CD4-positive, alpha-beta T cell treated with Interleukin-2 at 100 ng/mL for 4 hours (primary cell): ENCODE measurements at places on chromosomes 13 and 19.
A peak's percentile ranks its signal among the peaks of the same experiment; 100 is the strongest.

GRCh38 chr19:11090997-11091702 lies 1.9 kb downstream of the LDLR start:
- no peak for DNase-seq

- no peak for DNase-seq
These were observed 183.4 kb upstream of the NBEA start for GRCh38 chr13:34758628-34759027.

GRCh38 chr19:1579222-1579621 lies 11.1 kb upstream of the MEX3D start:
- no peak for DNase-seq

GRCh38 chr13:49676581-49677298 lies 14.5 kb downstream of the EBPL start:
- DNase-seq: no peak

- peak; percentile 26 for DNase-seq
These were observed 546 bp downstream of the UBXN6 start for GRCh38 chr19:4456843-4457653.

GRCh38 chr13:49536144-49536873 lies 40.6 kb downstream of the PHF11 start:
- no peak for DNase-seq

GRCh38 chr13:20716951-20717350 lies 13.5 kb downstream of the IL17D start:
- DNase-seq: no peak

DNA sequence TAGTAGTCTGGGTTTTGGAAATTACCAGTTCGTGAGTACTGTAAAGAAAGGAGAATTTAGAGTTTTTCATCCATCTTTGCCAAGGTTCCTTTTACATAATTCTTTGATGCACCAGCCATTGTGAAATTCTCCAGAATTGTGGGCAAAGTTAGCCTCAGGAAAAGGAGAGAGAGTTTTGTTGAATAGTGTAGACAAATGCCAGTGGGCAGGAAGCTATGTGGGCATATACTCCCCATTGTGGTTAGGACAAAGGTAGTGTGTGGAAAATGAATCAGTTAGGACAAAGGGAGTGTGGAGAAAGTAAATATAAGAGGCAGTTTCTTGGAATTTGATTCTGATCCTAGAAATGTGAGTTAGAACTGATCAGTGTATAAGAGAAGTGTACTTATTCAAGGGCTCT lies 67.9 kb downstream of the PCCA start:
- DNase-seq: no peak

- DNase-seq: no peak
These were observed 574.4 kb upstream of the SLC10A2 start for GRCh38 chr13:103640606-103641005.

- DNase-seq: no peak
These were observed 7.8 kb downstream of the NCLN start for GRCh38 chr19:3193256-3194105.

DNA sequence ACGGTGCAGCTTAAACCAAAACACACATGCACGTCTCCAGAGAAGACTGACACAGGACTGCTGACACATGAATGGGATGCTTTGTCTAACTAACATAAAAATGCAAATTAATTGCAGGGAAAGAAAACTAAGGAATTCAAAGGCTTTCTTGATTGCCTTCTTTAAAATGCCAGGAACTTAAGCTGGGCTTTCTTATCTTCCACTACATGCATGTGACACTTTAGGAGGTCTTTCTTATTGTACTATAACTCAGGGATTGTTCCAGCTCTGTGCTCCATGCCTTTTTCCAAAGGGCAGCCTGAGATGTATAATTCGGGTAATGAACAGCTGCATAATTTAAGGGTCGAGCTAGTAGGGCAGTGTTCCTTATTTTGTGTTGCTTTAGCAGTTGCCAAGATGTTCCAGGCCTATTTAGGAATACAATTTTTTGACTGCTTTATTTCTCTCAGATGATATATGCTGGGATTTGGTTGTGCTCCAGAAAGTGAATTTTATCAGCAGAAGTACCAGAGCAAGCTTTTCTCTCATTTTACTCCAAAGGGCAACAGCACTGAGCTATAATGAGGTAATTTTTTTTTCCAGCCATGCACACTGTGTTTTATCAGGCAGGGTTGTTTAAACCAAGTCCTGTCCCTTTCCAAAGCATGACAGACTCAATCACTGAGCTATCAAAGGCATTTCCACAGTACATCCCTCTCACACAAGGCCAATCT lies 885.2 kb downstream of the PCDH9 start:
- DNase-seq: no peak

DNA sequence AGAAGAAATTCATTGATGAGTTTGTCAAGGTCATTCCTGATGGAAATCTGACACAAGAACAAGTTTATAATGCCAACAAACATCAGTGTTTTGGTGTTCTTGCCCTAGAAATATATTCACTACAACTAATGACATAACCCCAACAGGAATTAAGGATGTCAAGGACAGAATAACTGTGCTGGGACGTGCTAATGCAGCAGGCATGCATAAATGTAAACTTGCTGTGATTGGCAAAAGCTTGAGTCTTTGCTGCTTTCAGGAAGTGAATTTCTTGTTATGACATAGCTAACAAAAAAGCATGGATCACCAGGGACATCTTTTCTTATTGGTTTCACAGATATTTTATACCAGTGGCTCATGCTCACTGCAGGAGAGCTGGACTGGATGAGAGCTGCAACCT lies 144.6 kb downstream of the KCTD12 start:
- DNase-seq: no peak

DNA sequence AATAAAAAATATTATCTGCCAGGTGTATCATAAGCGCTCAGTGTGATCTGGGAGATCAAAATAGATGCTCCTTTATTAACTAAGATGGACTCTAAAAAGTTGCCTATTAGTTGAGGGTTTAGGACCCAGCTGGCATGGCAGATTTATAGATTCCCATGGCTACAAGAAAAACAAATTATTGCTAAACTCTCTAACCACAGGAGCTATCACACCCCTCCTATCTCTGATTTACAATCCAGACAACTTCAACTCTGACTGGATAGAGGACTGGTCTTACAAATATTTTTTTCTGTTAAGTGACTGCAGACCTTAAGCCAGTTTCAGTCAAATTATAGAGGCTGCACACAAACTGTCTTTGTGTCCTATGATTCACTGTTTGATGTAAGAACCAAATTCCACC lies 45.4 kb upstream of the MYCBP2 start:
- DNase-seq: no peak

DNA sequence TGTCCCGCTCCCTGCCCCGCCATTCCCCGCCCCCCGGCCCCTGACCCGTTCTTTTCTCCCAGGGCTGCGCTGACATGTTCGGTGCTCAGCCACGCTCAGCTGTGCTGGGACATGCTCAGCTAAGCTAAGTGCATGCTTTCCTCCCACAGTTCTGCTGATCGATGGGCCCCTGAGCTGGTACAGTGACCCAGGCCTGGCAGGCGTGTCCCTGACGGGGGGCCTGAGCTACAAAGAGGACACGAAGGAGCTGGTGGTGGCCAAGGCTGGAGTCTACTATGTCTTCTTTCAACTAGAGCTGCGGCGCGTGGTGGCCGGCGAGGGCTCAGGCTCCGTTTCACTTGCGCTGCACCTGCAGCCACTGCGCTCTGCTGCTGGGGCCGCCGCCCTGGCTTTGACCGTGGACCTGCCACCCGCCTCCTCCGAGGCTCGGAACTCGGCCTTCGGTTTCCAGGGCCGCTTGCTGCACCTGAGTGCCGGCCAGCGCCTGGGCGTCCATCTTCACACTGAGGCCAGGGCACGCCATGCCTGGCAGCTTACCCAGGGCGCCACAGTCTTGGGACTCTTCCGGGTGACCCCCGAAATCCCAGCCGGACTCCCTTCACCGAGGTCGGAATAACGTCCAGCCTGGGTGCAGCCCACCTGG lies 3.7 kb downstream of the TNFSF9 start:
- DNase-seq: no peak

DNA sequence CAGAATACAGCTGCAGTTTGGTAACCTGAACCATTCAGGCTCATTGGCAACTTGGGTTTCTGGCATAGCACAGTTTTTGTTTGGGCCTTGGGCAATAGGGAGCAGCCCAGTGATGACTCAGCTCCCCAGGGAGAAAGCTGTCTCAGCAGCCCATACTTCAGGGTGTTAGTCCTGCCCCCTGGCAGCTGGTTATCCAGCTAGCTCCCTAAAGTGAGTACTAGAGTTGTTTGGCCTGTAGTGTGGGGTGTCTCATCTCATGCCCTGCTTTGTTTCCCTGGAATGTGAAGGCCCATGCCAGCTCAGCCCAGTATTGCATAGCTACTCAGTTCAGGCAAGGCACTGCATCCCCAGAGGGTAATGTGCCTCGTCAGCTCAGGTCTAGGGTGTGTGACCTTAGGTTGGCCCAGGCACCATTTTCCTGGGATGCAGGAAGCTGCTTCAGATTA lies 18.2 kb upstream of the ZNF543 start:
- DNase-seq: no peak

GRCh38 chr13:111031531-111031961 lies 83.6 kb upstream of the ARHGEF7 start:
- no peak for DNase-seq

- no peak for DNase-seq
These were observed 89.5 kb upstream of the DOCK9 start for GRCh38 chr13:99067159-99067985.

GRCh38 chr13:63460462-63461090 lies 2044.9 kb upstream of the PCDH20 start:
- DNase-seq: no peak

DNA sequence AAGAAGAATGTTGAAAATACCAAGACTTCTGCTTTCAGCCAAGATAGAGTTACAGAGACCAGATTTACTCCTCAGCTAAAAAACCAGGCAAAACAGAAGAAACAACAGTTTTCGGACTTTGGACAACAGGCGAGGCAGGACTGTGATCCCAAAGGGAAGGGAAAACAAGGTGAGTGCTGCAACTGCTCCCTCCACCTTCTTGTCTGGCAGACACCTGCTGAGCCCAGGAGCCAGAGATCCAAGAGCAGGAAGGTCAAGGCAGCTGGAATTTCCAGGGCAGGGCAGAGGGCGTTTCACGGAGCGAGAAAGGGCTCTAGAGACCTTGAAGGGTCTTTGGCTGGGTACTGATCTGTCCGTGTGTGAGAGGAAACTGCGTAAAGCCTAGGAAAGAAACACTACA lies 32.9 kb upstream of the SLC7A9 start:
- no peak for DNase-seq

DNA sequence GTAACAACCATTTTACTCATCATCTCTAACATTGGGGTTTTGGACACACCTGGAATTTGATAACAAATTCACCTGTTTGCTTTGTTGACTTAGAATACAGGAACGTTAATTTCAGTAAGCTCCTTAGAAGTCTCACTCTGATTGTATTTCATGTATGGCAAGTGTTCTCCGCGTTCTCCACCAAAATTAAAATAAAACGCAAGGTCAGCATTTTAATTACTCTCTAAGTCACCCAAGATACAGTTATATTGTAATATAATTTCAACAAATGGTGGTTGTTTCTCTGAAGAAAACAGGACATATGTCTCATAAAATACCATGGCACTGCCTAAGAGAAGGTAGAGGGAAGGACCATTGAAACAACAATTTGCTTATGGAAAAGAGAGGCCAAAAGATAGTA lies 742.1 kb downstream of the LIG4 start:
- DNase-seq: no peak

DNA sequence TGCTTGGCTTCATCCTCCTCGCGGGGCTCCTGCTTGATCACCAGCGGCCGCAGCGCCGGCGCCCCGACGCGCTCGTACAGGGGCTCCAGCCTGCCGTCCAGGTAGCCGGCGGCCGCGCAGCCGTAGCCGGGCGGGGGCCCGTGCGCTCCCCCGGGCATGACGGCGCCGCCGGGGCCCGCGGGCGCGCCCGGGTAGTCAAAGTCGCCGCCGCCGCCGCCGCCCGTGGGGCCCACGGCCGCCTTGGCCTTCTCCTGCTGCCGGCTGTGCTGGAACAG lies 497 bp downstream of the CEBPA start:
- DNase-seq: no peak

DNA sequence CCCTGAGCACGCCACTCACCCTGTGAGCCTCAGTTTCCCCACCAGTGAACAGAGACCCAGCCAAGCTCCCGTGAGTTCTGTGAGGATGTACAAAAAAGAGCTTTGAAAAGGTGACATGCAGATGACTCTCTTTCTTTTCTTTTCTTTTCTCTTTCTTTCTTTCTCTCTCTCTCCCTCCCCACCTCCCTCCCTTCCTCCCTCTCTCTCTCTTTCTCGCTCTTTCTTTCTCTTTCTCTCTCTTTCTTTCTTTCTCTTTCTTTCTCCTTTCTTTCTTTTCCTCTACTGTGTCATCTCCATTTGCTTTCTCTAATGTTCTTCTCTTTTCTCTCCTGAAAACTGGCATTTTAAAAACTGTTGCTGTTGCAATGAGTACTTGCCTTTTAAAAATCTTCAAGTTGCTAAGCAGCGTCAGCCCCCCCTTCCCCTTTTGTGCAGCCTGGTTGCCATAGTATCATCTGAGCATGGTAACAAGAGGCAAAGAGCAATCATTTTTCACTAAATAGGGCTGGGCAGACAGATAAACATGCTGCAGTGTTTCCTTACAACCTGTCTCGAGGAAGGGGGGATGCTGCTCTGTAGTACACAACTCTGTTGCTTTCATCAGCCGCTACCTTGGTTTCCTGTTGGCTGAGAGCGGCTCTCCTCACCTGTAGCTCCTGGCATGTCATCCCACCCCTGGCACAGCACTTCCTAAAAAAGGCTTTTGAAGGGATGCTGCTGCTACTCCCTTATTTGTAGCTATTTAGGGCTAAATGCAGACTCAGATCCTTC lies 108.7 kb upstream of the MBNL2 start:
- no peak for DNase-seq

DNA sequence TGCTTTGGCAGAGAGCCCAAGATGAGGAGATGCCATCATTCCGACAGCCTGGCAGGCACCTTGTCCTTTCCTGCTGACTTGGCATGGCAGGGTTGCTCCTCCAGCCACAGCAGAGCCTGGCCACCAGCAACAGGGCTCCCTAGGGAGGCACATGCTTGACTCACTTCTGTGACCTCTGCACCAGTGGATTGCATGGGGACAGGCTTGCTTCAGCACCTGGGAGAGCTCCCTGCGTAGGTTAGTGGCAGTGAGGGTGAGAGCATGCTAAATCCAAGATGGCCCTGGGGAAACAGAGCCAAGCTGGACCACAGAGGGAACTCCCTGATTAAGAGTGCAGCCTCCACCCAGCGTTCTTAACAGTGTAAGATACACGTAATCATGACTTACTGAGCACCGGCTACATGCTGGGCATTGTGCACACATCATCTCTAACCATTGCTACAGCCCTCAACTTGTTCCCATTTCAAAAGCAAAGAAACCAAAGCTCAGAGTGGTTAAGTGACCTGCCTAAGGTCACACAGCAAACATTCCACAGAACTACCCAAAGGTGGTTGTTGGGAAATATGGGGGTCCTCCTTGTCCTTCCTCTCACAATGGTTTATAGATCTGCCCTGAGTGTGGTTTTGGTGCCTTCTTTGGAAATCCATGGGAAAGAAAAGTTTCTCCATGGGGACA lies 116.6 kb upstream of the UQCRFS1 start:
- DNase-seq: no peak

- DNase-seq: no peak
These were observed 231.4 kb downstream of the UQCRFS1 start for GRCh38 chr19:28981518-28981917.

- no peak for DNase-seq
These were observed 904.8 kb upstream of the PCDH20 start for GRCh38 chr13:62320129-62321108.
